ENCODE measurements at places on chromosomes 11 and 22.

DNA sequence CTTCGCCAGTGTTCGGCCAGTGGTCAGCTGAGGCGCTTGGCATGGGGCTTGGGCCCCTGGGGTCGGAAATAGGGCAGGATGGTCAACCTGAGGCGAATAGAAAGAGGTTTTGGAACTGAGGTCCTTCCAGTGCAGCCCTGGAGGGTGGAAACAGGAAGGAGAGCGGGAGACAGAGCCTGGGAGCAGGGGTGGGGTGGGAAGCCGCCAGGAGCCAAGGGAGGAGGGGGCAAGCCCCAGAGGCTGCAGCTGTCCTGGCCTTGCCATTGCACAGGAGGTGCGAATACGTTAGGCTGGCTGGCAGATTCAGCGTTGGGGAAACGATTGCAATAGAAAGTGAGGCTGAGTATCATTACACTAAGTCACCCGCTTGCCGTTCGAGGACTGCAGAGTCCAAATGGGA is 13.9 kb upstream of the KCTD17 start:
- no peak for DNase-seq

DNA sequence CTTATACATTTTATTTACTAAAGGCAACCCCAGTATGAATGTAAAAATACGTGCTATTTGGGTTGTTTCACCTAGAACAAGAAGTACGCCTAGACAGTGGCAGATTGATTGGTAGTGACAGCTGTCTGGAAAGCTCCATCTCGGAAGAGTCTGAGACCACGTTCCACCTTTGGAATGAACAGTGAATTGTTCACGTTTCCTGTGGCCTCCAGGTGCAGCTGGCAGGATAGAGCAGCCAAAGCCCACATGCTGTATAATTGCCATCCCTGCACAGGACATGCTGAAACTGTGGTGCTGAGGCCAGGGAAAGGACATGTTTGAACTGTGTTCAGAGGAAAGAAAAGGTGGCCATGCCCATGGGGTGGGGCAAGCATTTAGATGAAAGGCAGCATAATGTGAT is 218.7 kb upstream of the MTNR1B start:
- no peak for DNase-seq

GRCh38 chr11:38153985-38154384 is 1555.9 kb upstream of the RAG2 start:
- no peak for DNase-seq

DNA sequence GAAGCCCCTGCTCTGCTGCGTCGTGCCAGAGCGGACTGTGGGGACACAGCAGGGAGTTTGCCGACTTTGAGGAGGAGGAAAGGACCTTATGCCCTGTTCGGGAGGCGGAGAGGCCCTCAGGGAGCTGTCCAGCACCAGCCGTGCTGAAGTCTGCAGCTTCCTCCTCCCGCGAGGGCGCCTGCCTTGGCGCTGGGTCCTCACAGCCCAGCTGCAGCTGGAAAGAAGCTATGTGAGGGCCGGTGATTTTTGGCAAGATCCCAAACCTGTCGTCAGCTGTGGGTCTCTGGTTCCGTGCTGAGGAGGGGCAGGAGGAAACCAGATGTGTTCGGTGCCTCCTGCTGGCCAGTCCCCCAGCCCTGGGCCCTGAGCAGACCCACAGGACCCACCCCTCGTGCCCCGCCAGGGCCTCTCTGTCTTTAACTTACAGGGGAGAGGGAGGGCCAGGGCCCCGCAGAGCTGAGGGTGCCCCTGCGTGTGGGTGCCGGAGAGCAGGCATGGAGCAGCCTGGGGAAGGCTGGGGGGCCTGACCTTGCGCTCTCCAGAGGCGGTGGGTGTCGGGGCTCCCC is 12.0 kb downstream of the BRSK2 start:
- DNase-seq = no peak

GRCh38 chr22:38270091-38270992 is 2.5 kb downstream of the TMEM184B start:
- no peak for DNase-seq

DNA sequence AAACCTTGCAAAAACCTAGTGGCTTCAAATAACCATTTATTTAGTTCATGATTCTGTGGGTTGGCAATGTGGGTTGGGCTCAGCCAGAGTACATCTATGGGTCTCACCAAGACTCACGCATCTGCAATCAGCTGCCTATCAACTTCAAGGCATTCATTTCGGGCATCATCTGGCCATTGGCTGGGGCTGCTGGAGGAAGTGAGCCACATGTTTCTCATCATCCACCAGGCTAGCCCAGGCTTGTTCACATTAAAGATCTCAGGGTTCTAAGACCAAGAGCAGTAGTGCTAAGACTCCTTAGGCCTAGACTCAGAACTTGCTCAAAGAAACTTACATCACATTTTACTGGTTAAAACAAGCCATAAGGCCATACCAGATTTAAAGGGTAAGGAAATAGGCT is 478.9 kb upstream of the ARHGAP42 start:
- DNase-seq = no peak

- DNase-seq = no peak
Measured at GRCh38 chr22:30250661-30251267, 4.2 kb upstream of the LIF start.

GRCh38 chr11:2995893-2996554 is 3.9 kb upstream of the NAP1L4 start:
- DNase-seq = no peak

GRCh38 chr22:30335236-30335635 is 8.5 kb upstream of the TBC1D10A start:
- no peak for DNase-seq

- no peak for DNase-seq
Measured at GRCh38 chr11:67370351-67371076, 2.9 kb downstream of the CLCF1 start.

GRCh38 chr11:102073253-102073652 is 26.0 kb downstream of the CFAP300 start:
- no peak for DNase-seq

DNA sequence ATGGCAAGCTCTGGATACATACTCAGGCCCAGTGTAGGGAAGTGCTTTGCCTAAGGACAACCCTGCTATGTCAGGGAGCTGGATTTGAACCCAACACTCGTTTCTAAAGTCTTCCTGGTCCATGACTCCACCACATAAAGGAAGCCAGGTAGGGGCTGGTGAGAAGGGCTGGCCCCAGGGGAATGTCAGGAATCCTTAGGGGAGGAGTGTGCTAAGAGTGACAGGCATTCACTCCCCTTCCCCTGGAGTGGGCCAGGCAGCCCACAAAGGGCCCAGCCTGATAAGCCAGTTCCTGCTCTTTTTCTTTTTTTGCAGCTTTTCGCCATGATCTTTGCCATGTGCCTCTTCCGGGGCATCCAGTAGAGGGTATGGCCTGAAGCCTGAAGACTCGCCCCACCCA is 21.9 kb downstream of the TP53I11 start:
- no peak for DNase-seq

- DNase-seq = no peak
Measured at GRCh38 chr11:107844041-107844440, 14.5 kb downstream of the SLC35F2 start.

DNA sequence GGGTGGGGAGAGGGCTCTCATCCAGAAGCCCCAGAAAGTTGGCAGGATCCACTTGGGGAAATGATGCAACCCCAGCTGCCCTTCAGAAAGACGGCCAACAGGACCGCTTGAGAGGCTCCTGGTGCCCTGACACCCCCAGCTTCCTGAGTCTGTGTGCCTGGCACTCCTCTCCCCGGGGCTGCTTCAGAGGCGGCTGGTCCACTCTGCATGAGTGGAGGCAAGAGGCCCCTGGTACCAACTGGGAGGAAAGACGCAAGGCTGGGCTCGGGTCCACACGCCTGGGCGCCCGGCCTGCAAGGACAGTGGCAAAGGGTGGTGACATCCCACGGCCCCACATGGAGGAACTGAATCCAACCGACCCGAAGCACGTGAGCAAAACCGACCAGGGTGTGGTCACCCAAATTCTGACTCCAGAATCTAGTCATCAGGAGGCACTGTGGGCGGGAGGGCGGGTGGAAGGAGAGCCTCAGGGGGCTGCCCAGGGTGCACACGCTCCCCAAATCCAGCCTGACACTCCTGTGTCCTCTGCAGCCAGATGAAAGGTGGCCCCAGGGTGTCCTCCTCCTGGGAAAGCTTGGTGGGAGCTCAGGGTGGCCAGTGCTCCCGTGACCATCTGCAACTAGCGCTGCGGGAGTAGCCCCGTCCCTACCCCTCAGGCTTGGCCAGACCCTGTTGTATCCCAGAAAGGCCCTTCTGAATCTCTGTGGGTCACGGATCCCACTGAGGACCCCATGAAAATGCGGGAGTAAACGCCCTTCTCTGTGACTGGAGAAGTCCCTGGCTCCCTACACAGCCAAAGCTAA is 3.7 kb downstream of the RNH1 start:
- DNase-seq = no peak

DNA sequence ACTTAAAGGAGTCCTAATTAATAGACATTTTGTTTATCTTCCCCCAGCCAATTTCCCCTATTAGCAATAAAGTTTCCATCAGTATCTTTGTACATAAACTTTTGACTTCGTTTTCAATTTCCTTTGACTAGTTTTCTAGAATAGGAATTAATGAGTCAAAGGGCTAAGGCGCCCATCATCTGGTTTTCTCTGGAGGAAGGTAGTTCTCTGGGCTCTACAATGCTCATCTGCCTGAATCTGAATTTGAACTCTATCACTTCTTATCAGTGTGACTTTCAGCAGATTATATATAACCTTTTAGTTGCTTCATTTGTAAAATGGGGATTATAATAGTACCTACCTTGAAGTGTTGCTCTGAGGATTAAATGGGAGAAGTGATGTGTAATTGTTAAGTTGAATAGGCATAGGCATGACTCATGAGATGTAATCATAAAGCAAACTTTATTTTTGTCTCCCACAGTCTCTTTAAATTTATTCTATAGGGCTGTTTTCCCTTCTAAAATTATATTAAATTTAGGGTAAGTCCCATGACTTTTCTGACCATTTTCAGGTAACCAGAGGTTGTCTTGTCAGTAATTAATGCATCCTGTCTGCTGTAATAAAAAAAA is 5.8 kb upstream of the TUB start:
- no peak for DNase-seq

- no peak for DNase-seq
Measured at GRCh38 chr22:45211435-45211834, 29.3 kb downstream of the KIAA0930 start.

- DNase-seq = no peak
Measured at GRCh38 chr11:93734427-93735222, 6.7 kb downstream of the TAF1D start.

- no peak for DNase-seq
Measured at GRCh38 chr11:69351460-69351859, 57.5 kb downstream of the MYEOV start.

DNA sequence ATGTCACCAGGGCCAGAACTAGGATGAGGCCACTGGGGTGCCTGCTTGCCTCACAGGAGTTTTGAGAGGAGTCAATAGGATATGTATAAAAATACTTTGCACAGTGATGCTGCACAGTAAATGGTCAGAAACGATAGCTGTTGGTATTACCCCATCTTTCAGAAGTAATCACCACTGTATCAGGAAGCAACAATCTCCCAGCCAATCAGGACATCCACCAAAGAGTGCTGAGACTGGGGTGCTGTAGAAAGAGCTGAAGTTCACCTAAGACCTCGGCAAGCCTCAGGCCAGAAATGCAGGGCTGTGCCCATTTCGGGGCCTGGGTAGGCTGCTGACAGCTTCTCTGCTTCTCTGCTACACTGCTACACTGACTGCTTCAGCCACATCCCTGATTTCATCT is 17.4 kb downstream of the LMO2 start:
- DNase-seq = no peak
